ENCODE measurements at places on chromosomes 5 and 9.

DNA sequence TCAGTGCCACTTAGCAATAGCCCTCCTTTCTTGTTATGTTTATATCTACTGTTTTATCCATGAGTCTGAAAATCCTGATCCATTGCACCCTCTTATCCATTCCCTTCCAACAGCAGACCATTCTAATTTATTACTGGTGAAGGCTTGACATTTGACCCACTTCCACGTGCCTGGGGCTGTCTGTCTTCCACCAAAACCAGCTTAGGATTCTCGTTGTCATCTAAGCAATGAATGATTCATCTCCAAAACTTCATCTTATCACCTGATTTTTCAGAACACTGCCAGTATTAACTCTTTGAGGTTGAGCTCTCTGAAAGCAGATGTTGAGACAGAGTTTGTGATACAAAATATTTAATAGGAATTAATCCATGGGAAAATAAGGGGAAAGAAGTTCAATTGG lies 277.8 kb upstream of the FBXL7 start:
- DNase-seq: no peak

DNA sequence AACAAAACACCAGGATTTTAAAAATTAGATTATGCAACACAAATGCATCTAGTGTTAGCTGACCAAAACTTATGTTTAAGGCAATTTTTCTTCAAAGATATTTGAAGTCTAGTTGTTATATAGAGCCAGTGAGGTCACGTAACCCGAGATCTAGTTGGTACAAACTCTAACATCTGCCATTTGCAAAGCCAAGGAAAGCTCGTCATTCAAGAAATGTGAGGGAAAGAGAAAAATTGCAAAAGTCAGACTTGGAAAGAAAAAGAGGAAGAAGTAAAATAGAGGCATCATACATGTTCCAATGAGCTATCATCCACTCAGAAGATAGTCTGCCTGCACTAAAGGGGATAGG lies 293.4 kb upstream of the PUM3 start:
- DNase-seq: peak; percentile 49

- no peak for DNase-seq
Measured at GRCh38 chr5:91179018-91179417, 204.1 kb downstream of the ARRDC3 start.

GRCh38 chr5:98902733-98903132 lies 26.1 kb downstream of the CHD1 start:
- DNase-seq: peak; percentile 27

DNA sequence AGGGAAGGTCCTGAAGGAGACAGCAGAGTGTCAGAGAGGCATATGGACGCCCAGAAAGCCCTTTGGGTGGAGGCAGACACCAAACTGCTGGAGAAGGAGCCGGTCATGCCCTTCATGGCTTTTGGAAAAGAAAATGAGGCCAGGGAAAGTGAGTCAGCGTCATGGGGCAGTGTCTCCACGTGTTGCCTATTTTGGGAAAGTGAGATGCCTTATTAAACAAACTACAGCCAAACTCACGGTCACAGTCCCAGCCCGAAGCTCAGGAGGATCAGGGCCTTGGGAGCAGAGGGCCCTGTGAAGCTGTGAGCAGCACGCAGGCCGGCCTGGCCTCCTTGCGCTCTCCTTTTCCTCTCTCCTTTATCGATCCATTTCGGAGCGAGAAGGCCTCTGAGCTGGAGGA lies 25.0 kb downstream of the RGS3 start:
- peak; percentile 70 for DNase-seq

DNA sequence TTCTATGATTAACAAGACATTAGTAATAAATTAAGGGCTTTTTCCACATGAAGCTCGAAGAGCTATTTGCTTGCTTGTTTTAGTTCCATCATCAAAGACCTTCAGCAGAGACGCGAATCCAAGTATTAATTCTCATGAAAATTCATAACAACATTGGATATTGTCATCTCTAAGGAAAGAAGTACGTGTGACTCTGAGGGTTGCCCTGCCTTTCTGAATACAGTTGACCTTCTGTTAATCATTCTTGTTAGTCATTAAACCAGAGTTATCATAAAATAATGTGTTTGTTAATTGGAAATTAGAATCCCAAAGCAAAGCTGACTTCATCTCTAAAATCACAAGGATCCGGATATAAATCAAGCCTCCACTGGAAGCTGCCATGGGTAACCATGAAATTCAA lies 222.5 kb downstream of the ZNF608 start:
- DNase-seq: no peak

GRCh38 chr5:137706841-137707240 lies 29.0 kb downstream of the KLHL3 start:
- DNase-seq: no peak

GRCh38 chr5:63261695-63262094 lies 683.1 kb downstream of the LRRC70 start:
- DNase-seq: no peak

DNA sequence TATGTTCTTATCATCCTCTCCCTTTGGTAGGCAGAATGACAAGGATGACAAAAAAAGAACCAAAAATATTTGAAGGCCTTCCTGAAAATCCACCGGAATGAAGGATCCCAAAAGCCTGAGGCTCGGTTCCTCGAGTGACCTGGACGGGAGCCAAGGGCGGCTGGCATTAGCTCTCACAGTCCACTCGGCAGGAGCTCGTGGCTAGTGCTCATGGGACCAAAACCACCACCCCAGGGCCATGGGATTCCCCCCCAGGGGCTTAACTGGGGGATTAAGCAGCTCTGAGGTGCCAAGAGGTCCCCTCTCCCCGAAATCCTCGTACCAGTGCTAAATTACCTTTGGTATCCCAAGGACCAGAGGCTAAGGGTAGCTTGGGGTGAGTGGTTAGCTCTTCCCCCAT lies 586 bp upstream of the PDZD2 start:
- no peak for DNase-seq

DNA sequence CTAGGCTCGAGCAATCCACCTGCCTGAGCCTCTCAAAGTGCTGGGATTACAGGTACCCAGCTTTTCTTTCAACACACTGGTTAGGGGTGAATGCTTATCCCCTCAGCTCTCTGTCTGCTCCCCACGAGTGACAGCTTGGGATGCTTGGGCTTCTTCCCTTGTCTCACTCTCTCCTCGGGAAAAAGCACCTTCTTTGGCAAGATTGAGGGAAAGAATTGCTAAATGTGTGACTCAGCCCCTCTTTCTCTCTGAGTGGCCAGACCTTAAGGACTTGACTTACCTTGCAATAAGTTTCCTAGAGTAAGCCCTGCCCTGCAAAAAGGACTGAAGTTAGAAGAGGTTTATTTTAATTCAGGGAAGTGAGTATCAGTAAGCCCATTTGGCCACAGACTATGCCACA lies 68.1 kb upstream of the ERBIN start:
- DNase-seq: no peak

DNA sequence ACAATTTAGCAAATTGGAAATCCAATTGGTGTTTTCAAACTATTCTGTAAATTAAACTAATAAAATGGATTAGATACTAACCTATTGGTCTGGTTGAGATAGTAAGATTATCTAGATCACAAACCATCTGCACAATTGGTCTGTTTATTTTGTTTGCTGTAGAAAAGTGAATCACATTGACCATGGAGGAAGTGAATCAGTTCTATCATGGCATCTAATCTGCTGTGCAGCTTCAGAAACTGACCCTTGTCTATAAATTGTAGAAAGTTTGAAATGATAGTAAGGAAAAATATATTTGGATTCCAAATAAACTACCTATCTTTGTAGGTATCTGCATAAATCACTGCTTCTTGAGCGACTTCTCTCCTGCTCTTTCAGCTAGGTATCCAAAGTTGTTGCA lies 1865.4 kb downstream of the MAT2B start:
- DNase-seq: no peak

GRCh38 chr5:58921159-58921558 lies 338.3 kb downstream of the RAB3C start:
- no peak for DNase-seq

- DNase-seq: no peak
Measured at GRCh38 chr9:95043826-95044225, 273.7 kb downstream of the FANCC start.

DNA sequence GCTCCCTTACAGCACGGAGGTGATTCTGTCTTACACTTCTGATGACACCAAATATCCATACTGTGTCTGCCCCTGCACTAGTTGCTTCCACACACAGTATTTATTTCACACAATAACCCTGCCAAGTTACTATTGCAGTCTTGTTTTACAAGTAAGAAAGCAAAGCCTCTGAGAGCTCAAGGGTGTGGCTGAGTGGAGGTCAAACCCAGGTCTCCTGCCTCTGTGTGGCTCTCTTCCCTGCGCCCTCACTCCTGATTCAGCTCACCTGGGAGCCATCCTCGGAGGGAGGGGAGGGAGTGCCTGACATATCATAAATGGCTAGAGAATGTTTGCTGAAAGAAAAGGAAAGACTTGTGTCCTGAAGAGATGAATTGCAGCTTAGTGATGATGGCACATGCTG lies 41.0 kb downstream of the MVB12B start:
- no peak for DNase-seq

DNA sequence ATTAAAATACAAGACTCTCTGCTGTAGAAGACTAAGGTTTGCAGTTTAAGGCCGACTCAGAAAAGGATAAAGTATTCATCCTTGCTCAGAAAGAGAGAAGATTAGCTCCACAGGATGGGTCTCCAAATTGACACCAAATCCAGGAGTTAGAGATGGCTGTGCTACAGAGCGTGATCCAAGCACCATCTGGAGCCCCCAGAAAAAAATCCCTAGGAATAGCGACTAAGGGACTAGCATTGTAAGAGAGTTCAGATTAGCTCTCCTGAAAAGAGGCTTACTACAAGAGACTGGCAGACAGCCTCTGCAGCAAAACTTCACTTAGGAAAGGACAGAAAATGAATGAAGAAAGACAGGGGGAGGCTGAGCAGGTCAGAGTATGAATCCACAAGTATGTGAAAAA lies 3.7 kb downstream of the SIL1 start:
- DNase-seq: no peak

- DNase-seq: no peak
Measured at GRCh38 chr9:108694170-108694569, 161.6 kb downstream of the ACTL7B start.

DNA sequence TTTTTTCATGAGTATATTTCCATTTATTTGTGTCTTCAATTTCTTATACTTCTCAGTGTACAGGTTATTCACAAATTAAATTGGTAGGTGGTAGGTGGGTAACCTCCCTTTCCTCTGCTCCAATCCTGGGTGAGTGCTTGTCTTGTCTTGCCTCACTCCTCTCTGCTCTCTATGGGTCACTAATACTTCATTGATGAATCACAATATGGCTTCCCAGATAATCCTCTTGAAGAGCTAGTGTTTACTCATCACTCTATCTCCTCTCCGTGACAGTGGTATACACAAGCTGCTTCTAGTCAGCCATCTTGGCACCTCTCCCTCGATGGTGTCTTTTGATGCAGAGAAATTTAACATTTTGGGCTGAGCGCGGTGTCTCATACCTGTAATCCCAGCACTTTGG lies 331.8 kb upstream of the NMUR2 start:
- DNase-seq: no peak

GRCh38 chr9:136578915-136579649 lies 33.2 kb upstream of the NOTCH1 start:
- DNase-seq: no peak

DNA sequence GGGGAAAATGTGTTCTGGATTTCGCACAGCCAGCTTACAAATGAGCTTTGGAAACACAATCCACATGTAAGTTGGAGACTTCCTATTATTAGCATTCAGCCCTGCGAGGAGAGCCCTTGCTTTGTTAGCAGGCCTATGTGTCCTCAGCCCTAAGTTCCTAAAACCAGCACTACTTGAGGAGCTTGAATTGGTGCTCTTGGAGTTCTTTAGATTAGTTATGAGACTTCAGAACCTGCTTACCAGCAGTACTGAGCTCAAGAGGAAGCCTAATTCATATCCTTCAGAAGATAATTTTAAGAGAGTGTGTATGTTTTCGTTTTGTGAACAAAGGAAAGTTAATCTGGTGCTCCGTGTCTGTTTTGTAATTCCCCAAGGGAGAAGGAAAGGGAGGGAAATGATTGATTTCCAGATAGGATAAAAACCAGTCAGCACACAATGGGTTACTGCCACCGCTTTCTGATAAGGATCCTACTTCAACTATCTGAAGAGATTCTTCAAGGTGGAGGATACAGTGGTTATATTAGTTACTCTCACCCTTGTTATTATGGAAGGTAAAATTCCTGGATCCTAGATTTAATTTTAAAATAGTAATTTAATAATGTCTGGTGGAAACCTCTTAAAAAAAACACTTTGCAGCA lies 35.2 kb downstream of the PIK3R1 start:
- DNase-seq: no peak

DNA sequence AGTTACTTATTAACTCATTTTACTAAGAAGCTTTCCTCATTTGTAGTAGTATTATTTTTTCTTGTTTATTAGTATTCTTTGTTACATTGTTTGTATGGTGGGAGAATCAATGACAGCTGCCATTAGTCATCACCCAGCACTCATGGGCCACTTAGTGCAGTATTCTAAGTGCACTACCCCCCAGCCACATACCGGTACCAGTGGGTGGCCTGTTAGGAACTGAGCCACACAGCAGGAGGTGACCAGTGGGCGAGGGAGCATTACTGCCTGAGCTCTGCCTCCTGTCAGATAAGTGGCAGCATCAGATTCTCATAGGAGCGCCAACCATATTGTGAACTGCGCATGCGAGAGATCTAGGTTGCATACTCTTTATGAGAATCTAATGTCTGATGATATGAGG lies 24.2 kb upstream of the CAMLG start:
- no peak for DNase-seq

DNA sequence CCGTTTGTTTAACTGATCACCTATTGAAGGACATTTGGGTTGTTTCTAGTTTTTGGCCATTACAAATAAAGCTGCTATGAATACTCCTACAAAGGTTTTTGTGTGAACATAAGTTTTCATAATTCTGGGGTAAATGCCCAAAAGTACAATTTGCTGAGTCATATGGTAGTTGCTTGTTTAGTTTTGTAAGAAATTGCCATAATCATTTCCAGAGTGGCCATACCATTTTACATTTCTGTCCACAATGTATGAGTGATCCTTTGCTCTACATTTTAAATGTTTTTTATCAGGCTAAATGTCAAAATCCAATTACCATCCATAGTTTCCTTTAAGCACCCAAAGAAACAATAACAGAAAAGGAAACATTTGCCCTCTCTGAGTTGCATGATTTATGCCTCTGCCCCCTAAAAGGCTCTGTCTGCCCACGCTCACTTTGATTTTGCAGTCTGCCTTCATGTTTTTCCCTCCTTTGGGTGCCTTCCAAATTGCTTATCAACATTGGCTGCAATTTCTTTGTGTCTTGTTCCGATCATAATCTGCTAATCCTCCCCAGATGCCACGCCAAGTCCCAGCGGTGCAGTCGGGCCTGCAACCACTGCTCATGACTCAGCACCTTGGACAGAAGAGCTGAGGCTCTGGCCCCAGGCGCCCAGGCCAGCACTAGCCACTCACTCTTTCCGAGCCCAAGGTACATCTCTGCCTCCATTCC lies 339.2 kb downstream of the PIK3R1 start:
- peak; percentile 71 for DNase-seq

- DNase-seq: no peak
Measured at GRCh38 chr9:130027533-130028365, 15.2 kb downstream of the FNBP1 start.

GRCh38 chr9:123834889-123835562 lies 94.9 kb downstream of the DENND1A start:
- DNase-seq: no peak

GRCh38 chr5:137265457-137265856 lies 233.7 kb downstream of the SPOCK1 start:
- DNase-seq: peak; percentile 21

GRCh38 chr9:137145731-137146526 lies 7.0 kb downstream of the GRIN1 start:
- DNase-seq: no peak

Measured in stromal cell of bone marrow (primary cell).